ENCODE measurements at places on chromosomes 2 and 18.

GRCh38 chr2:122001441-122001874 lies 246.0 kb downstream of the TSN start:
- no peak for DNase-seq

- no peak for DNase-seq
These were observed 22.0 kb upstream of the GMPPA start for GRCh38 chr2:219476652-219477151.

DNA sequence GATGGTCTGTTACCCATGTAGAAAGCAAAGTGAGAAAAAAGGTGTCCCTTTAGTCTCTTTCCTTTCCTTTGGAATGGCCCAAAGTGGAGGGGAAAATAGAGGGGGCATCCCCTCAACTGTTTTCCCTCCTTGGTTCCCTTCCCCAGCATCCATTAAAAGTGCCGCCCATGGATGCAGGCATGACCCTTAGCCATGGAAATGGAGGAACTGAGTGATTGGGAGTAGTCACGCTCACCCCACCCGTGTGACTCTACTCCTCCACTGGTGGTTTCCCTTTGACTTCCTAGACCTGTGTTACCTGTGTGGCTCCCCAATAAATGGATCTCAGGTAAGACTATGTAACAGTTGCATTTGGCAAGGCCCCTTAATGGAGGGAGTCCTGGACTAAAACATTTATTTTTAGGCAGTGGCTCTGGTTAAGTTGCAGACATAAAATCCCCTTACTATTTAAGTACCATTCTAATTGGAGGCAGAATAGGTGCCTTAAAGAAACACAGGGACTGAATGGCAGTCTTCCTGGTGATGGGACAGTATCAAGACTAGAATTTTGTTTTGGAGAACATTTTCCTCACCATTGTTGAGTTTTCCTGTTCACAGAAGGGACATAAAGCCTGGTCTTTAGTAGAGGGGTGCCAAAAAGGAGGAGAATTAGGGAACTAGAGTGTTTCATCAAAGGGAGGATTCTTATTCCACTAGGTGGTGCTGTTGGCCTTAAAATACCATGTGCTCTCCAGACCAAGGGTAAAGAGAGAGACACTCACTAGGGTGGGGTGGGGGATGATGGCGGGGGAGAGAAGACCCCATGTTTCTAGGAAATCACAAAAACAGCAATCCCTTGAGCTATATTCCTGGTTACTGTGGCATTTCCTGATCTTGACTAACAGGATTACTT lies 25.7 kb upstream of the PLA2R1 start:
- DNase-seq, result no peak

DNA sequence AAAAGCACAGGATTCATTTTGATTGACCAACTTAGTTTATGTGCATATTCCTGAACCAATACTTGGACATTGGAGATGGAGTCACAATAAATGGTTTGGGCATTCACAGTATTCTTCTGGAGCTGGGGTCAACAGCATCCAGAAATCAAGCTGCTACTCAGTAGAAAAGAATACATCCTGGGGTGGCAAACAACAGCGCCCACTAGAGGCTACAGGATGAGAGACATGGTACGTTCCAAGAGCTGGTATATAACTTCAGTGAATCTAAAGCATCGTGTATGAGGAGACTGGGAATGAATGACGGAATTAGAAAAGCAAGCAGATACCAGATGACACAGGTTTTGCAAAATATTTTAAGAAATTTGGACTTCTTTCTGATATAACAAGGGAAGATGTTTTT lies 142.9 kb upstream of the FIGN start:
- DNase-seq, result no peak

All from stimulated activated CD4-positive, alpha-beta T cell treated with anti-CD3 and anti-CD28 coated beads, Interleukin-1b, Interleukin-23, amount 100 ng/mL, for 1 hour (primary cell).